ENCODE measurements at places on chromosomes 3 and 15. TPM values are rescaled to one million over a fixed set of nuclear protein-coding genes. Genes with fewer than 3 reads are reported as not detected.

DNA sequence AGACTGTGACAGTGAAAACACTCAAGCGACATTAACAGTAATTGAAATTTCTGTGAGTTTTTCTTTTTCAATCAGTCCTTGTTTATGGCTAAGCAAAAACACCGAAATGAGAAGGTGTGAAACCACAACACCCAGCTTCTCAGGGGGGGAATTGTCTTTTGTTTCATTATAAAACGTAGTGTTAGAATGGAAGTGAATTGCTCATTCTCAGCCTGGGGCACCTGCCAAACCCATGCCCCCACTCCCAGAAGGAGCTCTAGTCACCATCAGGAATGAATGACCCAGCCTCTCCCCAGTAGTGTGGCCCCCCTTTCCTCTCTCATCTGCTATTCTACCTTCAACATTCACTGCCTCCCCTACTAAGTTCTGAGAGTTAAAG, 185.8 kb upstream of the CFAP20DC start:
- DNase-seq: no peak

DNA sequence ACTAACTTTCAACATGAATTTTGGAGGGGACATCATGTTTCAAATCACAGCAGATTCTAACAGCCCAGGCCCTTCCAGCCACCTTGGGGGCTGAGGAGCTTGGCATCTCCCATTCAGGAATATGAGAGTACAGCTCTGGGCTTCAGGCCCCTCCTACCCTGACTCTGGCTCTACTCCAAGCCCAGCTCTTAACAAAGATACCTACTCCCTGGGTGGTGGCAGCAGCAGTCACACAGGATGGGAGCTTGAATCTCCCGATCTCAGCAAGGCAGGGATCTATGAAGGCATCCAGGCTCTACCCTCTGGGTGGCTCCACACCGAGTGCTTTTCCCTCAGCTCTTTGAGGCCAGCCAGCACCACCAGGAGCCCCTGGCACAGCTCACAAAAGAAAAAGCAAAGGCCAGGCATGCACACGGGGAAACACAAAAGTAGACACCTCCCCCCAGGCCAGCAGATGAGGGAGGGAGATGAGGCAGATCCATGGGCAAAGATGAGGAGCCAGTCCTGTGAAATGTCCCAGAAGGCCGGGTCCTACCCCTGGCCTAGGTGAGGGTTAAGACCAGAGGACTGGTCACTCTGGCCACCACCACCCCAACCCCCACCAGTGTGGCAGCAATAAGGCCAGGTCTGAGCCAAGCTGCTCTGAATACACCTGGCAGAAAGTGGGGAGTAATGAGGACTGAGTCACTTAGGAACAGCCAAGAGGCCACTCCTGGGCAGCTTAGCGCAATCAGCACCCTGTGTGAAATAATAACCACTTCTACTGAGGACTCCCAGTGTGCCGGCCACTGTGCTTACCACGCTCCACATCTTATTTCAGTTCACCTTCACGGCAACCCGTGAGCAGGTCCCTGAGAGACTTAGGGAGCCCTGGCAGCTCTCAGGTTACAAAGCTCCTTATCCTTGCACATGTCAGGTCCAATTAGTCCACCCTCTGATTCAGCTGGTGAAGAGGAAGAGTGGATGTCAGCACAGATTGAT, 24.3 kb downstream of the PLA2G4F start:
- DNase-seq: no peak

DNA sequence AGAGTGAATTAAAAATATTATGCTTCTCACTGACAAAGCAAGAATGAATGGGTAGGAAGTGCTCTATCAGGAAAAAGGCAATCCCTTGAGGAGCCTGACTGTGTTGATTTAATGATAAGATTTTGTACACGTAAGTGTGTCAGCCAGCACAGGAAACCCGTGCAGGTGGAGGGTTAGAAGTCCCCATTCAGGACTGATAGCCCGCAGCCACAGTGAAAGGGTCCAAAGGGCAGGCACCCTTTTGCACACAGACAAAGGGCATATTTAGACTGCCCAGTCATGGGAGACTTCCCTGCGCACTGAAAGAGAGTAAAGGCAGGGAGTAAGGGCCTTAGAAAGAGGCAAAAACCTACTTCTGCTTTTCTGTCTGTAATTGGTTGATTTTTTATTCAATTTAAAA, 26.4 kb upstream of the SKIL start:
- DNase-seq: no peak

- DNase-seq: no peak
Measured at GRCh38 chr15:64275934-64276333, 80.0 kb downstream of the CSNK1G1 start.

- no peak for DNase-seq
Measured at GRCh38 chr3:61702453-61702852, 141.1 kb downstream of the PTPRG start.

A4GNT gene
- not detected for total RNA-seq
